ENCODE measurements at places on chromosomes 4 and X. TPM values are rescaled to one million over a fixed set of nuclear protein-coding genes. Genes with fewer than 3 reads are reported as not detected.

GRCh38 chrX:135112096-135112729 is 8.1 kb downstream of the ETDB start:
- DNase-seq: peak; percentile 39
- H3K36me3 ChIP-seq: no peaks in the 10 kb centered on the region
- H3K4me3 ChIP-seq: no peak overlapping the region
- H3K4me1 ChIP-seq: no peaks in the 10 kb centered on the region

DNA sequence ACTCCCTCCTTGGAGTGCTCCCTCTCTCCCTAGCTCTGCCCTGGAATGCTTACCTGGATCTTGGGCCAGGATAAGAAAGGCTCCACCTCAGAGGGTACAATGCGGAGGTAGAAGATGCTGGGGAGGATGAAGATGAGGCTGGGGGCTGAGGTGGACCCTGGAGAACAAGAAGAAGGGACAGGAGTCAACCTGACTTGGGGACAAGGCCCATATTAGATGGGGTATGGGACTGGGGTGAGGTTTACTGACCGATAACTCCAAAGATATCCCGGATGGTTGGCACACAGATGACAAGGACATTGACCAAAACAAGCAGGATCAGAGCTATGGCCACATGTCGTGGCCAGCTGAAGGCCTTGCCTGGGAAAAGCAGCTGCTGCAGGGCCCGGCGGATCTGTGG is 10.6 kb downstream of the SLC38A5 start:
- H3K27ac ChIP-seq: peak overlapping the region; percentile 38
- H3K36me3 ChIP-seq: peaks cover 25% of the 10 kb centered on the region
- H3K4me1 ChIP-seq: peaks cover 34% of the 10 kb centered on the region
- DNase-seq: no peak

DNA sequence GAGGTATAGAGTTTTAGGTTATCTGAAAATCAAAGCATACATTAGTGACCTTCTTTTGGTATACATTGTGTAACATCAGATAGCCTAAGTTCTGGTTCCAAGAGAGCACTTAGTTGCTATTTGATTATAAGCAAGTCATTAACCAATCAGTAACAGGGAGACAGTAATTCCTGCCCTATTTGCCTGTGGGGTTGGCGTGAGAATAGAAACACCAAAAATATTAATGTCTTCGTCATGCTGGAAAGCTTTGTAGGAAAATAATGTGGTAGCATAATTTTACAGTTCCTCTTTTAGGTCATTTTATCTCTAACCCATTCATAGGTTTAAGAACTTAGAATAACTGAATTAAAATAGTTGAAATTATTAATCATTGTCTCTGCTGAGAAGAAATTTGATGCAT is 37.8 kb downstream of the NPNT start:
- no peaks in the 10 kb centered on the region for H3K36me3 ChIP-seq
- no peak overlapping the region for H3K4me3 ChIP-seq
- no peaks in the 10 kb centered on the region for H3K4me1 ChIP-seq
- DNase-seq: no peak
- no peak overlapping the region for H3K27ac ChIP-seq

DNA sequence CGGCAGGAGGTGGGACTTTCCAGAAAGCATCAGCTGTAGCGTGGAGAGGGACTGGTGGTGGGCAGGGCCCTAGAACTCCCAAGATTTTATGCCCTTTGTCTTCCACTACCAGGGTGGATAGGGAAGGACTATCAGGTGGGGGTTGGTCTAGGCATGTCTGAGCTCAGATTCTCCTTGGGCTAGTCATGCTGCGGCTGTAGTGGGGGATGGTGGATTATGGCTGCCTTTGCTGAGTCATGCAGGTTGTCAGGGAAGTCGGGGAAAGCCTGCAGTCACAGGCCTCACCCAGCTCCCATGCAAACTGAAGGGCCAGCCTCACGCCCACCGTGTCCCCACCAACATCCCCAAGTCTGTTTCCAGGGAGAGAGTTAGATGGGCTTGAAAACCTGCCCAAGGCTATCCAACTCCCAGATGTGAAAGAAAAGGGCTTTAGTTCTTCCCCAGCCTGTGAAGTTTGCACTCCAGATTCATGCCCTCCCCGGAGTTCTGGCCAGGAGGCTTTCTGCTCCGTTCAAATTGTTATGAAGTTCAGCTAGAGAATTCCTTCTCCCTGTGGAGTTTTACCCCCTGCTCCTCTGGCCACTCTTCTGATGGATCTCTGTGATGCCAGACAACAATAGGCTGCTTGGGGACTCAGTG is 13.4 kb upstream of the MEPE start:
- no peak for DNase-seq
- peaks cover 12% of the 10 kb centered on the region for H3K27me3 ChIP-seq
- H3K4me1 ChIP-seq: no peaks in the 10 kb centered on the region
- H3K4me3 ChIP-seq: no peak overlapping the region
- H3K27ac ChIP-seq: no peak overlapping the region

DNA sequence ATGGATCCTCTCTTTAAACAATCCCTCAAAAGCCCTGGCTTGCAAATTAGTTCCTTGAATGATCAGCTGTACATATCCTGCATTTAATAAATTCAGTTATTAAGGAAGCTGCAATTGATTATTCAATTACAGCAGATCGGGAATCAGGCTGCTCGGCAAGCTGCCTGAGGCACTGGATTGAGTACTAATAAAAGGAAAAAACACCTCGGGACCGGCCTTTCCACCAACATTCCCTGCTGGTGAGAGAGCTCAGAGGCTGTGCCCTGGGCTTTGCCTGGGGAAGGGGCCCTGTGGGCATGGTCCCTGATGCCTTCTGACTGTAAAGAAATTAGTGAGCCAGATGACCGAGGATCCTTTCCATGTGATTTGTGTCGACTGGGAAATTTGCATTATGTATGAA is 69.2 kb downstream of the SORCS2 start:
- H3K27me3 ChIP-seq: peaks cover 17% of the 10 kb centered on the region
- no peak overlapping the region for H3K27ac ChIP-seq
- no peak overlapping the region for H3K4me3 ChIP-seq

MAGEC2 gene
- not detected for total RNA-seq

- H3K4me1 ChIP-seq: no peaks in the 10 kb centered on the region
- H3K27ac ChIP-seq: no peak overlapping the region
- no peaks in the 10 kb centered on the region for H3K36me3 ChIP-seq
- DNase-seq: no peak
- H3K4me3 ChIP-seq: no peak overlapping the region
- no peaks in the 10 kb centered on the region for H3K27me3 ChIP-seq
Measured at GRCh38 chr4:5730993-5731990, 20.3 kb downstream of the EVC start.

- no peak for DNase-seq
- no peaks in the 10 kb centered on the region for H3K36me3 ChIP-seq
- peaks cover 6% of the 10 kb centered on the region for H3K27me3 ChIP-seq
- H3K4me3 ChIP-seq: no peak overlapping the region
- H3K4me1 ChIP-seq: peaks cover 4% of the 10 kb centered on the region
Measured at GRCh38 chrX:119899125-119899524, 3.4 kb downstream of the AKAP14 start.

CSAG3 gene
- 5.3 TPM for total RNA-seq

TLR2 gene
- 1.4 TPM for total RNA-seq

- no peaks in the 10 kb centered on the region for H3K4me1 ChIP-seq
- no peak for DNase-seq
- no peak overlapping the region for H3K27ac ChIP-seq
- peaks cover 6% of the 10 kb centered on the region for H3K27me3 ChIP-seq
Measured at GRCh38 chr4:173046818-173047217, 121.8 kb upstream of the GALNT7 start.

UCP1 gene
- total RNA-seq: not detected

ZNF630 gene
- 2.3 TPM for total RNA-seq

- H3K4me3 ChIP-seq: no peak overlapping the region
- DNase-seq: peak; percentile 41
Measured at GRCh38 chrX:106481341-106481740, 130.4 kb upstream of the RADX start.

- H3K4me3 ChIP-seq: no peak overlapping the region
- H3K4me1 ChIP-seq: no peaks in the 10 kb centered on the region
- H3K27me3 ChIP-seq: no peaks in the 10 kb centered on the region
- H3K36me3 ChIP-seq: no peaks in the 10 kb centered on the region
- no peak overlapping the region for H3K27ac ChIP-seq
- DNase-seq: no peak
Measured at GRCh38 chr4:8016527-8016926, 76.9 kb upstream of the AFAP1 start.

SCD5 gene
- total RNA-seq: 1.6 TPM

Data from activated T-cell treated with anti-CD3 and anti-CD28 coated beads, Interleukin-2, amount 50 U/mL, for 72 hours (primary cell).